ENCODE measurements at places on chromosomes 6 and 20.

DNA sequence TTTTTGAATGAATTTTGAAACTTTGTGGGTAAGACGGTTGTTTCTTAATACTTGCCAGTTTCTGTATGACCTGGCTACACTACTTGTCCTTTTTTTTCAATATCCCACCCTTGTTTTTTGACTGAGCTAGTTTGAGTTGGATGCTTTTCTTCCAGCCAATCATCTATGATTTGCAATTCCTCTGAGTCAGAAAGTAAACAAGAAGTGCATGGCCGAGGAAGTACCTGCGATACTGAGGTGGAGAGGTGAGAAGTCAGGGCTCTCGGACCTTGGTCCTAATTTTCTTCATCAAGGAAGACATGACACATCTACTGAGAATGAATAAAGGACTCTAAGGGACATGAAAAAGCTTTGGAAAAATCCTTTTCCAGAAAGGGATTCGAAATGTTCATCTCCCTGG, 185.7 kb downstream of the LINC00237 start:
- DNase-seq: no peak

GRCh38 chr6:97665446-97665845, 382.4 kb upstream of the MMS22L start:
- DNase-seq: no peak

DNA sequence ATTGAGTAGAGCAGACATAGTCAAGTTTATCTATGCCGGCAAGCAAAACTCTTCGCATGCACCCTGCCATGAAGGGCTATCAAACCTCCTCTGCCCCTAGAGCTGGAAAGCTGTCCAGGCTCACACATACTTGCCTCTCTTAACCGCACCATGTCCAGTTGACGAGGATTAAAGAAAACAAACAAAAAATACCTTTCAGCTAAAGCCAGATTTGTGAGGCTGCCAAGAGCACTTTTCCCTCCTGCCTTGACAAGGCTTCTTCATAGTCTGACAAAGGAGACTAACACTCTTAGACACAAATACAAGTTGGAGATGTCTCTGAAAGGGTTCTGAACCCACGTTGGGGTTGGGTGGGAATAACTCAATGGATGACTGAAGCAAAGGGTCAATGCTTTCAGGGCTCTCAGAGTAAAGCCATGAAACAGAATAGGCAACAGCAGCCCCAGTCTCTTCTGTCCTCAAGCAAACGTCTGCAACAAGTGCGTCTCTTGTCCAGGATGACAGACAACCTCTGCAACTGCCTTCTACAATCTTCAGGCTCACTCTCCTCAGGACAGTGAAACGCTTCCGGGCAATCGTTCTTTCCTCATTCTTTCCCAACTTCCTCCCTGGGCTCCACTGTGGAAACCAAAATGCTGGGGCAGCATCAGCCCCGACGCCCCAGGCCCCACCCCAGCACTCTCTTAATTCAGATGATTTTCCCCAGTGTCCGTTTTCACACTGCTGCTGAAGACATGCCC, 57.8 kb downstream of the AGPAT4 start:
- no peak for DNase-seq

GRCh38 chr20:4901031-4901818, 100.1 kb downstream of the SLC23A2 start:
- DNase-seq: no peak

GRCh38 chr6:56850626-56851025, 104.3 kb upstream of the BEND6 start:
- DNase-seq: no peak

- no peak for DNase-seq
Observed at GRCh38 chr6:32941214-32941768, 463 bp upstream of the HLA-DMB start.

DNA sequence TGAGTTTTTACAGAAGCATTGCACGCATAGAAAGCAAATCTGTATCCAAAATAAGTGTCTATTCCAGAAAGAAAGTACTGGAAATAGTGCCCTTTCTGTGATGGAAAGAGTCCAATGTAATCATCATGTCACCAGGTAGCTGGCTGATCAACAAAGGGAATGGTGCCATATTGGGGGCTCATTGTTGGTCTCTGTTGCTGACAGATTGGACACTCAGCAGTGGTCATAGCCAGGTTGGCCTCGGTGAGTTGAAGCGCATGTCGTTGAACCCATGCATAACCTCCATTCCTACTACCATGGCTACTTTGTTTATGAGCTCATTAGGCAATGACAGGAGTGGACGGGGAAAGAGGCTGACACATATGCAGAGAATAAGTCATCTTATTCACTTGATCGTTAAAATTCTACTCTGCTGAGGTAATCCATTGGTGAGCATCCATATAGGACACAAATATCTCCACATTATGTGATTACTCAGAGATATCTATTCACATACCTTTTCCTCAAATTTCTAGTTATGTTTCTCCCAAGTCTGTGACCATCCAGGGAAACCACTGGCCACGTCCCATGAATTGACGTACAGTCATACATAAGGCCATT, 560.5 kb downstream of the HAO1 start:
- DNase-seq: peak; percentile 19

Measured in fibroblast of skin of left biceps (primary cell).